Tibial nerve (tissue), 4 donors: ENCODE measurements at places on chromosomes 11 and 22.

GRCh38 chr22:19615001-19615461 is 90.8 kb upstream of the CLDN5 start:
- H3K27me3 ChIP-seq, result no peaks in the 10 kb centered on the region
- no peak for DNase-seq
- no peak overlapping the region for H3K4me3 ChIP-seq
- no peaks in the 10 kb centered on the region for H3K4me1 ChIP-seq
- no peak overlapping the region for H3K27ac ChIP-seq

DNA sequence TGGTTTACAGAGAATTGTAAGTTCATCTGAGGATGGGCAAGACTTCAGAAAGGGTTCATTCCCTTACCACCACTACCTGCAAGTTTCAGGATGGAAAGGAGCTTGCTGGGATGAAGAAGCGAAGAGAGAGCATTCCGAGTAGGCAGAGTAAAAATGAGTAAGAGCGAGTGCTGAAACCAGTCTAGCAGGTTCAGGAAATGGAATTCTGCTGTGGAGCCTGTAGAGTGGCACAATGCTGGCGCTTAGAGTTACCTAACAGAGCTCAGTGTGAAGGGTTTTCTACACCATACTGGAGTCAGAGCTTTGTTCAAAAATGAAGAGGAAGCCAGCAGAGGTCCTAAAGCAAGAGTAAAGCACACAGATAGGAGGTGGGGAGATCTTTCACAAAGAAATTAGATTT is 179.2 kb upstream of the ZC3H12C start:
- DNase-seq, result no peak
- H3K4me3 ChIP-seq, result no peak overlapping the region
- no peaks in the 10 kb centered on the region for H3K36me3 ChIP-seq
- H3K27me3 ChIP-seq, result no peaks in the 10 kb centered on the region
- H3K27ac ChIP-seq, result no peak overlapping the region
- H3K4me1 ChIP-seq, result no peaks in the 10 kb centered on the region

GRCh38 chr22:47174096-47174495 is 411.6 kb downstream of the TBC1D22A start:
- DNase-seq, result peak; percentile 9
- no peaks in the 10 kb centered on the region for H3K27me3 ChIP-seq
- no peaks in the 10 kb centered on the region for H3K36me3 ChIP-seq

DNA sequence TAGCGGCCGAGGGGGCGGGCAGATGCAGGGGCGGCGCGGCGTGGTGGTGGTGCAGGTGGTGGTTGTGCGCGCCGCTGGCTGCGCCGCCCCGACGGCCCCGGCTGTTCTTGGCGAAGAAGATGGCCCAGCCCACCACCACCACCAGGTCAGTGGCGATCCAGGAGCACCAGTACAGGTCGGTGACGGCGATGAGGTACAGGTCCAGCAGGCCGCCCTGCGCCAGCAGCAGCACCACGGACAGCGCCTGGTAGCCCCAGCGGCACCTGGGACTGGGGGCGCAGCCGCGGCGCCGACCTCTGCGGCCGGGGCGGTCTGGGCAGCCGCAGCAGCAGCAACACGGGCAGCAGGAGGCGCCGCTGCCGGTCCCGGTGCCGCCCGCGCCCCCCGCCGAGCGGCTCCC is 879 bp downstream of the TMEM121B start:
- no peak for DNase-seq
- H3K27me3 ChIP-seq, result no peaks in the 10 kb centered on the region
- peaks cover 14% of the 10 kb centered on the region for H3K4me1 ChIP-seq
- H3K27ac ChIP-seq, result no peak overlapping the region
- peak overlapping the region; percentile 65 for H3K4me3 ChIP-seq

DNA sequence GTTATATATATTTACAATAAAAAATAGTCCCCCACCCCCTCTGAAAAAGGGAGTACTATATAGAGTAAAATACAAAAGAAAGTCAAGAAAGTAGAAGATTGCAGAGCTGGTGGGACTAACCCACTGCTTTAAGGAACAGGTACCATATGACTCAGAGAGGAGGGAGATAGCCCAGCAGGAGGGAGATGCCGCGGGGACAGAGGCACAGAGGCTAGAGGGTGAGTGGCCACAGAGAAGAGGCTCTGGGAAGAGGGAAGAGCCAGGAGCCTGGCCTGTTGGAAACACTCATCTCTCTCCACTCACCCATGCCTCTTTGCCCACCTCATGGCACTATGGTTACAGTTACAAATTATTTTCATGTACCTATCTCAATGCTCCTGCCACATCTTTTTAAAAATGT is 53.6 kb upstream of the LYVE1 start:
- H3K4me1 ChIP-seq, result no peaks in the 10 kb centered on the region
- DNase-seq, result no peak
- no peaks in the 10 kb centered on the region for H3K27me3 ChIP-seq
- no peaks in the 10 kb centered on the region for H3K36me3 ChIP-seq
- no peak overlapping the region for H3K4me3 ChIP-seq

DNA sequence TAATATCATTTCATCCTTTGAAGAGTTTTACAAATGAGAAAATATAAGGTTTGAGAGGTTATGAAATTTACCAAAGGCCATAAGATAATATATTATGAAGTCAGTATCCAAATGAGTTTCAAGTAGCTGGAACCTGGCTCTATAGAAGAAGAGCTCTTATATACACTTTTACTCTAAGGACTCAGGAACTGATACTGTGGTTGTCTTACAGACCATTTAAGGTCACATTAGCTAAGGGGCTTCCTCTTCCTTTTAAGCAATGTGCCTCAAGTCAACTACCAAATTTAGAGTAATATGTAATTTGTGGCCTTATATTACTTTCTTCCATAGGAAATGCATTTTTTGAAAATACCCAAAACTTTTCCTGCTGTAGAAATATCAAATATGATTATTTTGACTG is 369.3 kb downstream of the DLG2 start:
- no peak for DNase-seq
- H3K27ac ChIP-seq, result no peak overlapping the region
- H3K27me3 ChIP-seq, result no peaks in the 10 kb centered on the region
- no peaks in the 10 kb centered on the region for H3K36me3 ChIP-seq

DNA sequence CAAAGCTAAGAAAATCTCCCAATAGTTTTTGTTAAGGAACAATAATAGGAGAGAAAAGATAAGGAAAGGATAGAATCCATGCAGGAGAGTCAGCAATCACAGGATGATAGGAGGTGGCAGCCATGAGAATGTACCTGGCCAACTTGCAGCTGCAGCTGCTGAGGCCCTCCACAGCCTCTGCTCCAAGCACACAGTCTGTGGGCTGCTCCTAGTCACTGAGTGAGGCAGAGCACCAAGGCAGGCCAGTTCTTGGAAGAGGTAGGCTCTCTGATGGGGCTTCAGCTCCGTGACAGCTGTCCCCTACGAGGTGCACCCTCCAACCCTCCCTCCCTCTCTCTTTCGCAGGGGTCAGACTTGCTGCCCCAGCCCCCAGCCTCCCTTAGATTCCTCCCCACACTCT is 5.5 kb upstream of the KCNJ1 start:
- DNase-seq, result no peak
- H3K4me3 ChIP-seq, result no peak overlapping the region
- H3K36me3 ChIP-seq, result no peaks in the 10 kb centered on the region
- no peaks in the 10 kb centered on the region for H3K4me1 ChIP-seq

DNA sequence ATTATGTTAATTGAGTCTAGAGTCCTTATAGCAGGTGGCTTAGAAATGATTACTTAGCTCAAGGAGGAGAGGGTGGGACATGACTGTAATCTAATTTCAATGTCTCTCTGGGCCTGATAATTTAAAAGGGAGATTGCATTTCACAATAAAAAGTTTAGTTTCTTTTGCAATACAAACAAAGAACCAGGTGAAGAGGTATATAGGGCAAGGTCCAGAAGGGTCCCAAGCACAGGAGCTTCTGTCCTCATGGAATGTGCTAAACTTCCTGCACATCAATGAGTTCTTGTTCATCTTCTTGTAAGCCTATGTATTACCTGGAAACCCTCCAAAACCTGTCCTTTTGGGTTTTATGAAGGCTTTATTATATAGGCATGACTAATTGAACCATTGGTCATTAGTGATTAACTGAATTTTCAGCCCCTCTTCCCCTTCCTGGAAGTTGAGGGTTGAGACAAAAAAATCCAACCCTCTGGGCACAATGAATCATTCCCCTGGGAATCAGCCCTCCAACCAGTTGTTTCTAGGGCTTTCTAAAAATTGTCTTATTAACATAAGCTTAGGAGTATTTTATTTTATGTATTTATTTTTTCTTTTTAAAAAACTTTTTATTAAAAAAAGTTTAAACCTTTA is 37.6 kb downstream of the MS4A2 start:
- no peaks in the 10 kb centered on the region for H3K27me3 ChIP-seq
- H3K4me3 ChIP-seq, result no peak overlapping the region
- no peak for DNase-seq
- H3K27ac ChIP-seq, result no peak overlapping the region

DNA sequence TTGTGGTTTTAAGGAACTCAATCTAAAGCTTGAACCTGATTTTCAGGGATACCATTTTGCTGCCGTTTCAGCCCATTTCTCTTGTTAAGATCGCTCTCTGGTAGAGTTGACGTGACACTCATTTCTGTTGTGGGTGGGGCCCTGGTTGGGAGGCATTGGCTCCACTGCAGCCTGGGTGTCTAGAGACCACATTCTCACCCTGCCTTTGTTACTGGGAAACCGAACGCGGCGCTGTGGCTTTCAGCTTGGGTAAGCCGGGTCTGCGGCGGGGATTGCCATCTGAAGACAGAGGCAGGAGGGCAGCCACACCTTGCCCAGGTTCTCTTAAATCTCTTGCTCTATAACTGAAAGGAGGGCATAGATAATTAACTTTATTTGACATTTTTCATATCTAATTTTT is 3.2 kb downstream of the EHF start:
- DNase-seq, result no peak
- H3K27me3 ChIP-seq, result no peaks in the 10 kb centered on the region
- no peaks in the 10 kb centered on the region for H3K4me1 ChIP-seq
- no peak overlapping the region for H3K27ac ChIP-seq
- no peaks in the 10 kb centered on the region for H3K36me3 ChIP-seq
- H3K4me3 ChIP-seq, result no peak overlapping the region

- no peak overlapping the region for H3K27ac ChIP-seq
- H3K27me3 ChIP-seq, result no peaks in the 10 kb centered on the region
- DNase-seq, result no peak
- H3K36me3 ChIP-seq, result no peaks in the 10 kb centered on the region
These were observed 57.5 kb downstream of the CACNA1I start for GRCh38 chr22:39627865-39628562.

DNA sequence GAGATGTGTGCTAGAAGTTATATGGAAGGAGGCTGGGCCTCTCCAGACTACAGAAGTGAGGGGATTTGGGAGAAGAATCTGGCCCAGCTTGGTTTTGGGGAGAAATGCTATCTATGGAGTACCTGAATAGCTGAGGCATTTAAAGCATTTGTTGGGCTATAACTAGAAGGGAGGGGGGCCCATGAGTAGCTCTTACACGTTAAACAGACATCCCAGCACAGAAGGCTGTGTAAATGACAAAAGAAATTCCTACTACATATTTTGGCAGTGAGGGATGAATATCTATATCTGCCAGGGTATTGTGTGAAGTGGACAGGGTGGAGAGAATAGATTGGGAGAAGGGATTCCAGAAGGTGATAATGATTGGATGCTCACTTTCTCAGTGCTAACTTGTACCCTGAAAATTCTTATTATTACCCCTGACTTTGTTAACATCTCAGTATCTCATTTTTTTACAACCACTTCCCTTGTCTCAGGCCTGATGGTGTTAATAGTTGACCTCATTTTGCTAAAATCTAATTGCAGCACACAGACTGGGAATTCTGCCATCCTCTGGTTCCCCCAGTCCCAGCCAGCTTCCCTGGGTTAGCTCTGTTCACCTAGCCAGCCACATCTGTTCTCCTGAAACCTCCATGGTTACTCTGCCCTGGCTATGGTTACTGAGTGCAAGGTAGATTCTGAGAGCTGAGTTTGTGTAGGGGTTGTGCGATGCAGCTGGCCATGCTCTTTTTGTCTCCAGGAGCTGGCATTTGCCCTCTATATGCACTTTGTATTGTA is 28.8 kb upstream of the RRM1 start:
- H3K36me3 ChIP-seq, result no peaks in the 10 kb centered on the region
- no peak overlapping the region for H3K4me3 ChIP-seq
- no peak overlapping the region for H3K27ac ChIP-seq
- H3K4me1 ChIP-seq, result peaks cover 13% of the 10 kb centered on the region
- no peaks in the 10 kb centered on the region for H3K27me3 ChIP-seq

- H3K4me1 ChIP-seq, result no peaks in the 10 kb centered on the region
- no peak overlapping the region for H3K4me3 ChIP-seq
- H3K27ac ChIP-seq, result no peak overlapping the region
These were observed 100.4 kb downstream of the ARL14EP start for GRCh38 chr11:30423279-30423648.

DNA sequence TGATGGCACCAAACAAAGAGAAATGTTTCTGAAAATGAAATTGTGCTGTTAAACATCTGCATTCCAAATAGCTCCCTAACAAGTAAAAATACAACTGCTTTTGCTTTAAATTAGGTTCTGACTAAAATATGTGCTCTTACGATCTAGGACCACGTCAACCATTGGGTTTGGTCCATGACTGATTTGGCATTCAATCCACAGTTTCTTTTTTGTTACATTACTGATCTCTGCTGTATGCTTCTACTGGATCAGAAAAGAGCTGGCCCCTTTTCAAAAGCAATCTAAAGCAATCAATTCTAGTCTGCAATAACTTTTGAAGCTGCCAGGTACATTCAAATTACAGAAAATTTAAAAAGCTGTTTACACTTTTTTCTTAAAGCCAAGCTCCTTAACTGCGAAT is 1047.1 kb upstream of the CCDC90B start:
- H3K36me3 ChIP-seq, result no peaks in the 10 kb centered on the region
- DNase-seq, result no peak
- no peaks in the 10 kb centered on the region for H3K4me1 ChIP-seq
- no peaks in the 10 kb centered on the region for H3K27me3 ChIP-seq
- no peak overlapping the region for H3K27ac ChIP-seq
- no peak overlapping the region for H3K4me3 ChIP-seq

DNA sequence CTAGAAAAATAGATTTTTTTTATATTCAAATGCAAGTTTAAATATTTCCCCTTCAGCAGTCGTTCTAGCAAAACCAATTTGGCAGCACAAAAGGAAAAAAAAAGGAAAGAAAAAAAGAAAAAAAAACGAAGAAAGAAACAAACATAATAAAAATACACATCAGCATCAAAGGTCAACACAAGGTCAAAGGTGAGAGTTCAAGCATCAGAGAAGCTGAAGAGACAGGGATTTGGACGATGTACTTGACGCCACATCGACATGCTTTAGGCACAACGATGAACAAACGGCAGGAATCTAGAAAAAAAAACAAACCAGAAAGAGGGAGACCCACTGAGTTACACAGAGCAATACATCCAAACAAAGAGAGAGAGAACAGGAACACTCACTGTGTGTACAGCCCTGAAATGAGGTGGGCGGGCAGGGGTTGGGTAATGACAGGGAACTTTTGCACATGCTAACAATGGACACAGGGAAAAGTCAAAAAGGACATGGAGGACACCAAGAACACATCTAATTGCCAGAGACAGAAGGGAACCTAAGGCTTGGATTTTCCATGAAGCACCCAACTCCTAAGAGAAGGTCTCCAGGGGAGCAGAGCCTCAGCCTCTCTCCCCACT is 19.8 kb upstream of the RAPSN start:
- no peak overlapping the region for H3K4me3 ChIP-seq
- no peaks in the 10 kb centered on the region for H3K36me3 ChIP-seq
- no peak for DNase-seq
- H3K27me3 ChIP-seq, result no peaks in the 10 kb centered on the region
- no peak overlapping the region for H3K27ac ChIP-seq
